ENCODE measurements at places on chromosomes 7 and 10.

DNA sequence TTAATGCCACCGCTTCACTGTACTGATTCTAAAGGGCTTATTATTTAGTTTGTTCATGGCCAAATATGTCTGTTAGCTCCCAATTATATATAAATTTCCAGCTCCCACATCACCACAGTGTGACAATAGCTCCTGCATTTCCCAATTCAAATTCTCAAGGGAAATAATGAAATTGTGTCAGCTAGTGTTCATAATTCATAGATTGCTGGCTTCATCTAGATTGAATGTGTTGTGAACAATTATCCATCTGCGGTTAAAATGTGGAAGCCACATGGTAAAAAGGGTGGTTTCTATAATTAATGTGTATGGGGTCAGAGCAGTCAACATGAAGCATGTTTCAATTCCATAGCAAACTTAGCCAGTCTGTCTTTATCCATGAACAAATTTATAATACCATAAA, 154.3 kb downstream of the SEMA3E start:
- ATAC-seq, result peak; percentile 94

GRCh38 chr7:150371131-150371995, 2.7 kb downstream of the REPIN1 start:
- no peak for ATAC-seq

DNA sequence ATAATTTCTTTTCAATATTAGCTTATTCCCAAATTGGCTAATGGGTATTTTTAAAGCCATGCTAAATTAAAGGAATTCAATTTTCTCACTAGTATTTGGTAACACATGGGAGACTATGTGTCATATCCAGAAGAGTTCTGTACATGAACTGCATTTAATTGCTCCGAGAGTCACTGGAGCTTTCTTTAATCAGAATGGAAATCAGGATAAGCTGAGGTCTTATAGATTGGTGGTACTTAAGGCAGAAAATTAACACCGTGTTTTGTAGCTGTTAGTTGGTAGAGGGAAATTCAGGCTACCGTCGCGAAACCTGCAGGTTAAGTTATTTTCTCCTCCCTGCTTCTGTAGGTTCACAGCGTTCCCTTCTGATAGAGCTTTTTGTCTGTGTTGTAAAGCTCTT, at the start of gene WEE2:
TSS of gene WEE2 (plus strand) at position 3 of the 400 bp plus-strand sequence. CDS start 406 bp downstream, outside the sequence.
- ATAC-seq, result no peak

GRCh38 chr7:100835903-100836811, 8.8 kb upstream of the EPHB4 start:
- ATAC-seq, result peak; percentile 5

- peak; percentile 68 for ATAC-seq
These were observed 228.3 kb downstream of the ADARB2 start for GRCh38 chr10:1509011-1509530.

DNA sequence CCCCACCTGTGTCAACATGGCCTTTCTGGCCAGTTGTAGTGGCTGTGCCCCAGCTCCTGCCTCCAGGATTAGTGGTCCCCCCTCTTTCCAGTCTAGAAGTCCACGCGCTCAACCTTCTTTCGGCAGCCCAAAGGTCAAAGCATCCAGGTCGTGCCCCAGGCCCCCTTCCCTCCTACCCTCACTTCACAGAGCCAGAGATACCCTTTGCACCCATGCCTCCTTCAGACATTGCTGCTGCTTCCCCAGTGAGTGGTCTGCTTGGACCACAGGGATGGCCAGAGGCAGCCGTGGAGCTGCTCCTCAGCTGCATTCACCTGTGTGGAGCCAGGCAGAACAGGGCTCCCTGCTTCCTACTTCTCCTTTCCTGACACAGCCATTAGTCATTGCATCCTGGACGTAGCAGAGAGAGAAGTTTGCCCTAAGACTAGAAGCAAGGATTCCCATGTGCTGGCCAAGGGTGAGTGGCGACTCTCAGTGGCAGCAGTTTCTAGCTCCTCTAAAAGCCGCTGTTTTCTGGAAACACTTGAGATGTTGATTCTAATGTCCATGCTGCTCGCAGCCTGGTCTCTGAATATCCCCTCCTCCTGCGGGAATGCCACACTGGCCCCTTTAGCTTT, 243.1 kb upstream of the SHH start:
- ATAC-seq, result no peak

GRCh38 chr10:76160446-76161300, 729.2 kb downstream of the LRMDA start:
- no peak for ATAC-seq

DNA sequence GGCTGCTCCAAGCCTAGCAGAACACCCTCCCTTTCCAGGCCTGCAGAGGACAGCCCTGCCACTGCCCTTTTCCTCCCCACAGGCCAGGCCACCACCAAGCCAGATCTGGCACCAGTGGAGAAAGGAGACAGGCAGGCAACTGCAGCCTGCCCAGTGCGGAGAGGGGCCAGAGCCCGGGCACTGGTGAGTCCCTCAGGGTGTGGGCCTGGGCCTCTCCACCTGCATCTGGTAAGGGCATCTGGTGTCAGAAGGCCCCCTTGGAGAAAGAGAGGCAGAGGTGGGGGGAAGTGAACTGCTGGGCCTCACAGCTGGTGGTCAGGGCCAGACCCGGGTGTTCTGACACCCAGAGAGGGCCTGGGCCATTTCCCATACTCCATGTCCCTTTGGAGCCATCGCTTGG, 27.9 kb downstream of the ZNF783 start:
- no peak for ATAC-seq

- ATAC-seq, result no peak
These were observed 171.6 kb upstream of the FOXP2 start for GRCh38 chr7:114242992-114243507.

GRCh38 chr10:7397049-7398035, 13.5 kb downstream of the SFMBT2 start:
- peak; percentile 92 for ATAC-seq

- no peak for ATAC-seq
These were observed 192.0 kb downstream of the ELMO1 start for GRCh38 chr7:37256631-37257030.

DNA sequence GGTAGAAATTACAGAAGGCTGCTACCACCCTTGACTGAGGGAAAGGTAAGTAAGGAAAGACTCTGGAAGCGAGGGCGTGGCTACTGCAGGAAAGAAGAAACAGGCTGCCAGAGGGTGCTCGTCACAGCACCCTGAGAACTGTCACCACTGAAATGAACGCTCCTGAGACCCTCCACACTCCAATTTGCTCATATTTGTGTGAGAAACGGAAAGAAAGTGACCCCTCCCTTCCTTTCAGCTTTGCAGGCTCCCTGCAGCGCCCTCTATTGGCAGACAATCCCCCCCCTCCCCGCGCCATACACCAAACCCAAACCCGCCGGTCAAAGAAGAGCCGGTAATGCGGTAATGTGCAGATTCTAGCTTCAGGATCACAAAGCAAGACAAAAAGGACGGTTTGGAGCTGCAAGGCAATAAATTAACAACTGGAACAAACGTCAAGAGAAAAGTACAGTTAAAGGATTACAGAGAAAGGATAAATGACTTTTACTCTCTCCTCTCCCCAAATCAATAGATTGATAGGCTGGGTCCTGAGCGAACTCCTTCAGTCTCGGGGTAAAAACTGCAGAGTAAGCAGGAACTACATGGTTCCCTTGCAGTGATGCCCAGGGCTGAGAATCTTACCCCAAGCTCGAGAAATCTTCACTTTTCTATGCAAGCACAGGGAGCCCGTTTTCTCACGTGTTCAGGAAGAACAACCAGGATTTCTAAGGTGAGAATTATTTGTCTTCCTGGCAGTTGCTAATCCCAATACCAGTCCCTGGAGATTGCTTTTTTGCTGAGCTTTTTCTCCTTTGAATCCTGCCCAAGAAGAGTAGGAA, 47.6 kb downstream of the STEAP1B start:
- peak; percentile 70 for ATAC-seq

Measured in motor neuron (in vitro differentiated cells).